ENCODE measurements at places on chromosomes 16 and 17.

- no peak for DNase-seq
Observed at GRCh38 chr17:74449773-74450172, 16.7 kb upstream of the CD300A start.

GRCh38 chr17:6075050-6075449 is 4.9 kb downstream of the WSCD1 start:
- no peak for DNase-seq

- DNase-seq: no peak
Observed at GRCh38 chr16:89338863-89339262, 121.4 kb downstream of the ZNF778 start.

GRCh38 chr16:9780831-9781230 is 401.4 kb downstream of the GRIN2A start:
- DNase-seq: no peak

- DNase-seq: peak; percentile 18
Observed at GRCh38 chr16:70805787-70806186, 4.8 kb upstream of the VAC14 start.

DNA sequence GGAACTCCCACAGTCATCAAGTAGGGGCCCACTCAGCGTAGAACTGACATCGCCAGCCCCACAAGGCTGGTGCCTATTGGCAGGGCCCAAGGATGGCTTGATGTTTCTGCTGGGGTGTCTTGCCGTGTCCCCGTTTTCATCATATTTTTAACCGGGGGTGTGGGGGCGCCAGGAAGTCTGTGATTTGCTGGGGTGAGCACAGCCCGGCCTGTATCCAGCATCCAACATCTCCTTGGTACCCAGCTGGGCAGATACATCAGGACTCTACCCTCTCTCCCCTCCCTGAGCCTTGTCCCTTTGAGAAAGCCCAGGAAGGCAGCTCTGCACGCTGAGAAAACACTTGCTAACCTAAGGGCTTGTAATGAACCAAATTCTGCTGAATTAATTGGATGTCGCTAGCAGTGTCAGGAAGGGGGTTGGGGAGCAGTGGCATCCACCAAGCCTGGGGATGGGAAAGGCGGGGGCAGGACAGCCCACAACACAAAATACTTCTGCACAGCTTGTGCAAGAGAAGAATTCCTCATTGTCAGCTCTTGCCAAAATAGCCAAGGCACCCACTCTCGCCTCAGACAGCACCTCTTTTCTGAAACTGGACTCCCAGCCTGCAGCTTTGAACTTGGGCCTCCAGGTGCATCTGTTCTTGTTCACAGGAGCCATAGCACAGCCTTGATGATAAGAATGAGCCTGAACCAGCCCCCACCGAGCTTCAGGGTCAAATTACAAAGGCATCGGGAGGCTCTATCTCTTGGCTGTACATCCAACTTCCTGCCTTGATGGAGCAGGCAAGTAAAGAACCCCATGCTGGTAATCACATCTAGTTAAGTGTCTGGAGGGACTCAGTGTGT is 63.7 kb upstream of the LYRM9 start:
- DNase-seq: peak; percentile 4

GRCh38 chr17:72529386-72529785 is 408.6 kb downstream of the SOX9 start:
- no peak for DNase-seq

GRCh38 chr17:81440511-81441244 is 45.4 kb downstream of the BAHCC1 start:
- DNase-seq: peak; percentile 16

DNA sequence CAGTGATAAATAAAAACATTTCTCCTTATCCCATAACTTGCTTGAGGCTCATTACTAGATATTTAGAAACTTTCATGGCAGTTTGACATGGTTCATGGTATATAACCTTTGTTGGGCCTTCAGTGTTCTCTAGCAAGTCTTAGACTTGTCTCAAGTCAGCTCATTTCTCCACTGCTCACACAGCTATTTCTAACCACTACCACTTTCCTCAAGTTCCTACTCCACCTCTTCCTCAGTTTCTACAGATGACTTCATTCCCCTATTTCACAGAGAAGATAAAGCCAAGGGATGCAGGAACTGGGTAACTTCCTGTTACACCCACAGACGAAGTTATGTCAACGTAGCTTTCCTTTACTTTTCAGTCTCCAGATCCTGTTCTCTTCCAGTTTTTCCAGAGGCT is 23.2 kb downstream of the NLK start:
- no peak for DNase-seq

- no peak for DNase-seq
Observed at GRCh38 chr16:57424583-57424982, 20.0 kb downstream of the CCL17 start.

DNA sequence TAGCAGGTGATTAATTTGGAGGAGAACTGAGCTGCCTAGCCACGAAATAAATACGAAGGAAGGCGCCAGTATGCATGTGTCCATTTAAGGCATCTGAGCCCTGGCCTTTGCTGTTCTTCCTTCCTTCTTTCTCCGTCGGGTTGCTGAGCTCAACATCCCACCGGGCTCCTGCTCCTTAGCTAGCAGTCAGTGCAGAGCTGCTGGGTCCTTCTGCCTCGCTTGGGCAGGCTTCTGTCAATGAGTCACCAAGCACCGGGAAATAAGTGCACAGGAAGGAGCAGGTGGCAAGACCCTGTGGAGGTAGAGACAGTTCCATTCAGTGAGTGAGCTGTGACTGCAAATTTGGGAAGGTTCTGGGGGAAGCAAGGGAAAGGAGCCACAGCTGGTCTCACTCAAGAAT is 120.7 kb downstream of the CCDC182 start:
- DNase-seq: no peak

DNA sequence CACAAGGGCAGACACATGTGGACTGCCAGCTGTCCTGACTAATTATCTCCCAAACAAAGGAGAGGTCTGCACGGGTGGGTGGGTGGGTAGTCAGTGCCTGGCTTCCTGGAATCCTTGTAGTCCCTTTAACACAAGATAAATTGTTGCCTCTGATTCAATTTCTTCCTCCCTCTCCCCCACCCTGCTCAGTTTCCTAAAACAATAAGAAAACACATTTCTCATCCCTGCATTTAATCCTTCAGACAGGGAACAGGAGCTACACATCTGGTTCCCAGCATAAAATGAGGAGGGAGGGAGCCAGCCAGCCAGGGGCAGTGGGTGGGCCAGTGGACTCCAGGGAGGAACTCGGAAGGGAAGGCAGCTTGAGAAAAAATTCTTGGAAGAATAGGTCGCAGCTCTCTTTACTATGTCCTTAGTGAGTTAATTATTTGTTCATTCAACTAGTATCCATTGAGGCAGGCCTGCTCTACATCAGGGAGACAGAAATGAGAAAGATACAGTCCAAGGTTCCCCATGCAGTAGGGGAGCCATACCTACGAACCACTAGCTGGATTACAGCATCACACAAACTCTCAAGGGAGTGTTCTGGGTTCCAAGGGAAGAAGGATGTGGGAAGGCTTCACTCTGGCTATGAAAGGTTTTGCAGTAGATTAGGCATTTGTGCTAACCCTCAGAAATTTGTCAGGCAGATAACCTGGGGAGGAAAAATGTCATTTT is 58.3 kb downstream of the CCT6B start:
- no peak for DNase-seq

- peak; percentile 47 for DNase-seq
Observed at GRCh38 chr17:77581480-77581879, 377.0 kb upstream of the TNRC6C start.

GRCh38 chr17:49210158-49211029 is at the start of the genes ABI3 and GNGT2:
Gene ABI3, plus strand, starts transcription at chr17:49210707. Its CDS starts 18 bp downstream, at chr17:49210725.
Gene GNGT2, minus strand, starts transcription at chr17:49210574. Its CDS starts 3,152 bp downstream, at chr17:49207422.
- no peak for DNase-seq

DNA sequence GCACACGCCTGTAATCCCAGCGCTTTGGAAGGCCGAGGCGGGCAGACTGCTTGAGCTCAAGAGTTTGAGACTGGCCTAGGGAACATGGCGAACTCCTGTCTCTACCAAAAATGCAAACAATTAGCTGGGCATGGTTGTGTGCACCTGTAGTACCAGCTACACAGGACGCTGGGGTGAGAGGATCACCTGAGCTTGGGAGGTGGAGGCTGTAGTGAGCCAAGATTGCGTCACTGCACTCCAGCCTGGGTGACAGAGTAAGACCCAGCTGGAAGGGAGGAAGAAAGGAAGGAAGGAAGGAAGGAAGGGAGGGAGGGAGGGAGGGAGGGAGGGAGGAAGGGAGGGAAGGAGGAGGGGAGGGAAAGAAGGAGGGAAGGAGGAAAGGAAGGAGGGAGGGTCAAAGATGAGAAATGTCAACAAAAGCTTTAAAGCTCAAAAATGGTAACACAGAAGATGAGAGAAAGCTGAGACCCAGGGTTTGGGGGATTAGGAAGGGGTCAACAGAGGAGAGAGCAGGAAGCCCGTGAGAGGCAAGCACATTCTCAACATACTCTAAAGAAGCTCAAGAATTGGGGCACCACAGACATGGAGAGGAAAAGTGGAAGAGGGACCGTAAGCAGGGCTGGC is 5.0 kb upstream of the KRT19 start:
- DNase-seq: no peak

GRCh38 chr17:7280519-7281073 is 922 bp upstream of the SLC2A4 start:
- peak; percentile 92 for DNase-seq

DNA sequence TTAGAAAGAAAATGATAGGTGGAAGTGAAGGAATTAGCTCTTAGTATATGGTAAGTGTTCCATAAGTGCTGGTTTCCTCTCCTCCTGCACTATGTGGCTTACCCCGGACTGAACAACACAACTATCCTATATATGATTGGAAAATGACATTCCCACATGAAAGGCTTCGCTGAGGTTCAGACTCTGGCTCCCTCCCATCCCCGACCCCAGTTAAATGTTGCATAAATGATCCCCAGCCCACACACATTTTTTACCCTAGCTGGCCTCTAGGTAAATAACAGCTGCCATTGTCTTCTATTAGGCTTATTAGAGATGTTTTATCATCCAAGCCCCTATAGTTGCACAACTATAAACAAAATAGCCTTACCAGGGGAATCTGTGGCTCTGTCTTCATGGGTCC is 495.6 kb upstream of the CDH11 start:
- no peak for DNase-seq

- peak; percentile 73 for DNase-seq
Observed at GRCh38 chr17:15213381-15214087, 51.6 kb downstream of the PMP22 start.

DNA sequence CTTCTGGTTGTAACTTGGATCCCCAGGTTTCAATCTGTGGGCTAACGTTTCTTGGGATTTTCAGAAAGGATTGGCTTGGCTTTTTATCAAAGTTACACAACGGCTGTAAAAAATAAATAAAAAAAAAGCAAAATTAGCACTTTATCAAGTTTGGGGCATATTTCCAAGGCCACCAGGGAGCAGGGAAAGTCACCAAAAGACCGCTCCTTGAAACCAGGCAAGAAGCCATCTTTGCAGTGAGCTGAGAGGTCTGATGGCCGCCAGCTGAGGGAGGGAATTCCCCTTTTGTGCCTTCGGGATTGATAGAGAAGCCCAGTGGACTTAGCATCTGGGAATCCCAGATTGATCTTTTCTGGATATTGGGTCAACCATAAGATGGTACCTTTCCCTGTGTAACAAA is 192.2 kb downstream of the WWOX start:
- DNase-seq: no peak

- DNase-seq: peak; percentile 38
Observed at GRCh38 chr16:85428168-85428898, 184.8 kb upstream of the GSE1 start.

DNA sequence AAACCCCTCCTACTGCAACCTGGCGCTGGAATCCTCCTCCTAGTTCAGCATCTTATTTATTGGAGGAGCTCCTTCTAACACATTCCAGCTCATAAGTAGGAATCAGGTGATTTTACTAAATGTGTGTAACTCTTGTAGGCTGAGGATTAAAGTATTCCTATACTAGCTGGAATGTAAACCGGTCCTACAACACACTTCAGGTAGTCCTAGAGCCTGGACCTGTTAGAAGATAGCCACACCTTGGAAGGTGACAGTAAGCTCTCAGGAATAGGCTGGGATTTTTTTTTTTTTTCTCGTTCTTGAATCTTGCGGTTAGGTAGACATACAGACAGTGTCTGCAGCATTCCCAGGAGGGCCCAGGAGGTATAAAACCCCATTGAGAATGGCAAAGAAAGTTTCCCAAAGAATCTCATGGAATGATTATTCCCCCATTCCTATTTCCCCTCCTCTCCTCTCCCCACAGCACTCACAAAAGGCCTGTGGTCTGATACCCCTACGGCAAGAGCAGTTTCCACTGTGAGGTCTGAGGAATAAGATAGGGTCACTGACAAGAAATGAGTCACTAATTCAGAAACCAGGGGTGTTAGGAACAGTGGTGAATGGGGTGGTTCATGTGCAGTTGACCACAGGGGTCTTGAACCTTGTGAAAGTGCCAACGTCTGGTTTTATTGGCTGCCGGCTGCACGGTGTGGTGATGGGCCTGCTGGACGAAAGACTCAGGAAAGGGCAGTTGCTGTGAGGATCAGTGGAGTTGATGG is 267.1 kb downstream of the UTP18 start:
- DNase-seq: no peak

DNA sequence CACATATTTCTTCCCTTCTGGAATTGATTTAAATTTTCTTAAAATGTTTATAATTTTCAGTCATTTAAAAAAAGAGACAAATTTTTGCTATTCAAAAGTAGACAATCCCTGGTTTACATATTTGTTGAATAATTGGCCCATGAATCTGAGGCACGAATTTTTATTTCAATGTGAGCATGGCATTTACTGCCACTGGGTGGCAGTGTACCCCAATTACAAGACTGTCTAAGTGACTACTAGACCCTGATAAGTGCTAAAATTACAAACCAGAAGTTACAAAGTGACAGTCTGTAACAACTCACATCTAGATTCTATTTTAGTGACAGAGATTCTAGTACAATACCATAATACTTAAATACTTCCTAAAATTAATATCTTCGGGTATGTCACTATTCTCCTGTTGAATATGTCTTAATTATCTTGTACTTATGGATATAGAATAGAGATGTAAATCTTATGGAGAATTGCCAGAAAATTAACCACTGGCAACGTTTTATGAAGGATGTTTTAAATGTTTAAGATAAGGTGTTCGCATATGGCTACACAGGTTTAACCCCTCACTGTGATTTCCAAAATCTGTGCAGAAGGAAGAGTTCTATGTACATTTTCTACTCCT is 235.8 kb downstream of the MAP2K4 start:
- peak; percentile 84 for DNase-seq

GRCh38 chr17:10579270-10579669 is 29.8 kb upstream of the MYH2 start:
- no peak for DNase-seq

All from adipocyte (in vitro differentiated cells).